ENCODE measurements at places on chromosomes 16 and 17.
A peak's percentile ranks its signal among the peaks of the same experiment; 100 is the strongest.

DNA sequence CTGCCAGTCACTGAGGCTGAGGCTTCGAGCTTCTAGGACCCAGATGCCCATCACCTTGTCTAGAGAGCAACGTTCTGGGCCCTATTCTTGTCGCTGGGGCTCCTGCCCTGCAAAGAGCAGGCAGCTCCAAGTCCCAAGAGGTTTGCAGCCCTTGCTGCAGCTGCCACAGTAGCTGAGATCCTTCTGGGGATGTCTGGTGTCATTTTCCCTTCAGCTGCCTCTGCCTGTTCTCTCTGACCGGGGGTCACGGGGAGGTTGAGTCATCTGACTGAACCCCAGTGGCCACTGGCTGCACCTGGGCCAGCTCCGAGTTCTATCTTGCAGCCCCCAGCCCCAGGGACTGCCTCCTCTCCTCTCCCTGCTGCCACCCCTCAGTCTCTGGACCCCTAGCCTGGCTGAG lies 4.9 kb downstream of the WSCD1 start:
- DNase-seq, result no peak

GRCh38 chr17:38875477-38876075 lies 5.7 kb downstream of the LASP1 start:
- DNase-seq, result no peak

GRCh38 chr16:3085868-3086595 lies 13.1 kb downstream of the ZSCAN10 start:
- DNase-seq, result no peak

DNA sequence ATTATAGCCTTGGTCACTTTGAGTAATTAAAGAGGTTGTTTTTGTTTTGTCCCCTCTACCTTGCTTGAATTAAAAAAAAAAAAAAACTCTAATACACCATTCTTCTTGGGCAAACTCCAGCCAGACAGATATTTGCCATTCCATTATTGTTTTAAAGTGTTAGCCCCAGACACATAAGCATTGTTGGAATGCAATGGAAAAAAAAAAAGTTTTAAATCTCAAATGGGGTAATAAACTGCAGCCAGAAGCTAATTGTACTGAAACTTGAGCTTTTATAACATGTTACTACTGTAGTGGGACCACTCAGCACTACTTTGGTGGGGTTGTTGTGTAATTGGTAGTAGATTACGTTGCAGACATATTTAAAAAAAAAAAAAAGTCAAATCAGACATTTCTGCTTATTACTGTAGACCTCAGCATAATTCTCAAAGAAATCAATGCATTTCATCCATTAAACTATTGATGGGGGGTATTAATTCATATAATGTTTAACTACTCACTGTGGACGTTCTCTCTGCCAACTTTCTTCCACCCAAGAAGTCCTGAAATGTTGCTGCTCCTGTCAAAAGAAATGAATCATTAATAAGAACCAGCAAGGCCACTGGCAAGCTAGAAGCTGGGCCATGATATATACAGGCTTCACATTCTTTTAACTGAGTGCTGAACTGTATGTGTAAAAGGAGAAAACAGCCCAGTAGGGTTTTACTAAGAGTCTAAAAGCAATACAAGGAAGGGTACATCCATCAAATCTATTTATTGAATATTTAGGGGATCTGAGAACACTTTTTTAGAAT lies 626.6 kb upstream of the SOX9 start:
- DNase-seq, result no peak

DNA sequence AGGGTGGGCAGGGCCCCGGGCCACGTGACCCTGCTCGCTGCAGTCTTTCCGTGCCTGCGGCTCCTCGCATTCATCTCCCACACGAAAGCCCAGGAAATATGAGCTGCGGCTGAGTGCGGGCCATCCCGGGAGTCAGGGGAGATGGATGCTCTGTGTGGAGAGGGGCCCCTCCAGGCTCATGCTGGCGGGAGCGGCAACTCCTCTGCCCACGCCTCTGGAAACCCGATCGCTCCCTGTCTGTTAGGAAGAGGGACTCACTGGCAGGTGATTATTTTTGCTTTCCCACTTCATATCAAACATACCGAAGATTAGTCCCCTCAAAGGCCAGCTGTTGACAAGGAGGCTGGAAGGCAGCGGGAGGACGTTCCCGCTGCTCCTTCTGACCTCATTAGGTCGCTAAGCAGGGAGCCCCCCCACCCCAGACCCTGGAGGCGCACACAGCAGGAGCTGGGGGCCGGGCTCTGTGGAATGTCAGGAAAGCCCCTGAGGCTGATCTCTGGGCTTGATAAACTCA lies 228.5 kb downstream of the FOXL1 start:
- DNase-seq, result no peak

GRCh38 chr17:61476476-61477203 lies 24.4 kb downstream of the TBX4 start:
- DNase-seq, result no peak

- DNase-seq, result no peak
Observed at GRCh38 chr17:32806646-32807045, 70.3 kb downstream of the MYO1D start.

GRCh38 chr17:57675427-57676387 lies 69.4 kb downstream of the CCDC182 start:
- no peak for DNase-seq

DNA sequence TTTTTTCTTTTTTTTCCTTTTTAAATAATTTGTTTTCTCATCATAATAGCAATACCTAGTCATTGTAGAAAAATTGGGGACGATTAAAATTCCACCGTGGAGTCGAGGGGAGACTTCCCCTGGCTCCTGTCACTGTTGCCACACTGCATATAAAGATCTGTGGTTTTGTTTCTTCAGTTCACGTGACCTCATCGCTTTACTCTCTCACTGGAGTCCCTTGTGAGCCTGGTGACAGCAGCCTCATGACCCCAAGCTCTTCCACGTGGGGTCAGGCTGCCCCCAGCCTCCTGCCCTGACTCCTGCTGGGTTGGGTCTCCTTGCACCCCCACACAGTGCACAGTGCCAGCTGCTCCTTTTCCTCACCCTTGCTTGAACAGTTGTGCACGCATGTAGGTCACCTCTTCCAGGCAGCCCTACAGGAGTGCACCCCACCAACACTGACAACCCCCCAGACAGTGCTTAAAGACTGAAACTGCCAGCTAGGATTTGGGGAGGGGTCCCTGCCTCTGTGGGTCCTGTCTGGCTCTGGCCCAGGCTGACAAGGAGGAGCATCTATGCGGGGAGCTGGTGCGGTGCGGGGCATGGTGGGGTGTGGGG lies 7.3 kb upstream of the METRNL start:
- no peak for DNase-seq

GRCh38 chr17:44904001-44904984 lies 5.0 kb upstream of the EFTUD2 start:
- no peak for DNase-seq

- DNase-seq, result no peak
Observed at GRCh38 chr16:78227855-78228254, 128.4 kb downstream of the WWOX start.

DNA sequence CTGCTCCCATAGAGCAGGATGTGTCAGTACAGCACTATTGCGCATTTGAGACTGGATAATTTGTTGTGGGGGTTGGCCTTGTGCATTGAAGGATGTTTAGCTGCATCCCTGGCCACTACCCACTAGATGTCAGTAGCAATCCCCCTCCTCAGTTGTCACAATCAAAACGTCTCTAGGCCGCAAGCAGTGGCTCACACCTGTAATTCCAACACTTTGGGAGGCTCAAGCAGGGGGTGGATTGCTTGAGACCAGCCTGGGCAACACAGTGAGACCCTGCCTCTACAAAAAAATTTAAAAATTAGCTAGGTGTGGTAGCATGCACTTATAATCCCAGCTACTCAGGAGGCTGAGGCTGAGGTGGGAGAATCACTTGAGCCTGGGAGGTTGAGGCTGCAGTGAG lies 48.4 kb downstream of the CENPV start:
- no peak for DNase-seq

DNA sequence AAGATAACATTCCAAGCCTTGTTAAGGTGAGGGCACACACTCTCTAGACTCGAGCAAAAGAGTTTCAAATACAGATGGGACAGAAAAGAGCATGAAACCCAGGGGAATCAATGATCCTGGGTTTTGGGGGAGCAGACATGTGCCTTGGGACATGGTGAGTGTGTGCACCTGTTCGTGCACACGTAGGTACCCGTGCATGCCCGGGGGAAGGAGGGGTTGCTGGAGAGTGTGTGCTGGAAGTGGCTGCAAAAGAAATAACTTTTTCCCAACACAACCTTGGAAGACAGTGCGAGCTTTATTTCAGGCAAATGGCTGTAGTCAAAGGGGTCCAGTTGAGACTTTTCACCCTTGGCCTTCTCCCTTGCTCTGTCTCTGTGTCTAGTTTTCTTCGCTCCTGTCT lies 62.6 kb downstream of the C16orf78 start:
- DNase-seq, result no peak

DNA sequence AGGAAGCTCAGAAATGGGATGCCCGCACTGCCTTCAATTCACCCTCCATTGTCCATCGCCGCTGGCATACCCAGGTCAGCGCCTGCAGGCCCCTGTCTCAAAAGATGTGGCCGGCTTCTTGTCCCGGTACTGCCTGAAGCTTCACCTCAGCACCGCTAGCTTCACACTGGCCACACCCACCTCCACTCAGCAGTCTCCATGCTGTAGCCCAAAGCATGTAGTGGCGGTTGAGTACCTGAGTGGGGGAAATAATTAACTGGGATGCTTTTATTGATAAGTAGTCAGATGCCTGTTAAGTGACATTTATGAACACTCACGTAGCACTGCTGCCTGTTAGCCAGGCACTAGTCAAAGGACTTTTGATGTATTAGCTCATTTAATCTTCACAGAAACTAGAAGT lies 143.2 kb downstream of the RPTOR start:
- no peak for DNase-seq

DNA sequence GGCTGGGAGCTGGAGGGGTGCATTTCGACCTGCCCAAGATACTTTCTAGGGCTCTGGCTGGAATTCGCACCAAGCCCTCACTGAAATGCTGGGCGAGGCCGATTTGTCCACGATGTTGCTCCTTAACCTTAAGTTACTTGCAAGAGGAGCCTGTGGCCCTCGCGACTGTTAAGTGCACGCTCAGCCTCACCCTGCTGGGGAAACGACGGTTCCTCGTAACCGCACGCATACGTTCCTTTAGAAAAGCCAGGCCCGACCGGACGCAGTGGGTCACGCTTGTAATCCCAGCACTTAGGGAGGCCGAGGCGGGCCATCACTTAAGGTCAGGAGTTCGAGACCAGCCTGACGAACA lies 607 bp upstream of the NCOR1 start:
- DNase-seq, result peak; percentile 31

GRCh38 chr16:85461022-85461813 lies 151.9 kb upstream of the GSE1 start:
- DNase-seq, result no peak

DNA sequence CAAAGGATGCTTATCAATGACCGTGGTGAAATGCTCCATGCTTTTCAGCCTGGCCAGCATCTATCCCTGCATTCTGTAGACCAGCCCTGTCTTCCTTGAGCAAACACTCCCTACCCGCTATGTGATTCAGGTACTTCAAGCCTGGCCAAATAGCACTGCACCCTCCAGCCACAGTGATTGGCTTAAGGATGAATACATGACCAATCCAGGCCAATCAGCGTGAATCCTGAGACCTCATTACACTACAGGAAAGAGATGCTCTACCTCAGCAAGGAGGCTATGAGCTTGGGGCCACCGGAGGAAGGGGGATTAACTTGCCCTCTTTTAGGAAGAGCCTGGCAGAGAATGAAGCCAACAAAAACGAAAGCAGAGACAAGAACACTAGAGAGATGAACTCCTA lies 162.5 kb downstream of the ZNF423 start:
- no peak for DNase-seq

DNA sequence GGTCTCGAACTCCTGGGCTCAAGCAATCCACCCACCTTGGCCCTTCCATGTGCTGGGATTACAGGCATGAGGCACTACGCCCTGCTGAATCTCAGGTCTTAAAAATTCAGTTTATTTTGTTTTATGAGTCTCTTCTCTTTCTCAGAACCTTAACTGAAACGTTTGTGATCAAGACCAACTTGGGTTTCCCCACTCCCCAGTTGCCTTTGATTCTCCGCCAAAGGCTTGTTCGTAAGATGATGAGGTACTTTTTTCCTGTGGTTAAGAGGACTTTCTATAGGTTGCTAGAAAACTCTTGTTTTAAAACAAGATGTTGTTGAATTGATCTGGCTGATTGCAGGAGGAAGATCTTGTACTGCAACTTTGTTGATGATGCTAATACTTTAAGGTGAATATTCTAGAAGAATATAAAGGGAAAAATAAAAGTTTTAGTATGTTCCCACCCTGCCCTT lies 11.7 kb downstream of the ABCC1 start:
- no peak for DNase-seq

DNA sequence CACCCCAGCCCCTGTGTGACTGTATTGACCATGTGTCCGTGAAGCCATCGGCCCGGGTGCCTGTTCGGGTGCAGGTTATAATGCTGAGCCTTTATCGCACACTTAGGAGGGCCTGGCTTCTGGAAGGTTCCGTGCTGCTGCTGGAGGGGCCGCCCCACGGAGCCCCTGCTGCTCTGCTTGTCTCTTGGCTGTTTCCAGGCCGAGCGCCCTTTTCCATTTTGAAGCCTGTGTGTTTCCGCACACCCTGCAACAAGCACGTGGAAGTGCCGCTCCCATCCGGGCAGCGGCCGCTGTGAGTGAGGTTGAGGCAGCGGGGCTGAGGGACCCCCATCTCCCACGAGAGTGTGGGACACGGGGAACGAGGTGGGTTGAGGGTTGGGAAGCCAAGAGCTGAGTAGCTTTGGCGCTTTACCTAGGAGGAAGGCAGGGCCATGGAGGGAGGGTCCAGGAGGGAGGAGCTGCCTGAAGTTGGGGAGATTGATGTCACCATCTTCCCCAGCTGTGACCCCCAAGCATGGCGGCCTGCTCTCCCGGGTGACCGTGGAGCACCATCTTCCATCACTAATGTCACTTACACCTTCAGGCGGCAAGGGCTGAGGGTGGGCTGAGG lies 200.1 kb upstream of the GSE1 start:
- DNase-seq, result no peak

GRCh38 chr17:2929881-2930533 lies 133.4 kb downstream of the OR1D5 start:
- DNase-seq, result no peak

- DNase-seq, result no peak
Observed at GRCh38 chr16:84281074-84281473, 13.6 kb upstream of the WFDC1 start.

- DNase-seq, result no peak
Observed at GRCh38 chr16:28171816-28172215, 39.9 kb downstream of the XPO6 start.

GRCh38 chr16:50478773-50479149 lies 69.4 kb upstream of the NKD1 start:
- DNase-seq, result no peak

- DNase-seq, result no peak
Observed at GRCh38 chr17:28333083-28333746, 2.1 kb downstream of the IFT20 start.

DNA sequence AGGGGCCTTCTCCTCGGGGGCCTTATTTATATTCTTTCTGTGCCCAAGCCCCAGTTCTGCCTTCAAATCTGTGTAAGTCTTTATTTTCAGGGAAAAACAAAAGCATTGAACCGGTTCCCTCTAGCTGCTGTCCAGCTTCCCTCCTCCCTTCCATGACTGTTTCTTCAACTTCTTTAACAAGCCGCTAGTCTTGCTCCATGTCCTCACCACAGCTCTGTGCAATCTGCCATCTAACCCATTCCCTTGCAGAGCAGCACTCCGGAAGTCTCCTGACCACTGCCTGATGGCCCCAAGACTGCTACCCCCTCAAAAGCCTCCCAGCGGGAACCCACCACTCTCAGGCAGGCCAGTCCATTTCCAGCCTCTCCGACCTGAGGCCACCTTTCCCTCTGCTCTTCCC lies 16.9 kb downstream of the EMC8 start:
- no peak for DNase-seq

GRCh38 chr17:81202318-81202717 lies 20.4 kb downstream of the CEP131 start:
- no peak for DNase-seq

- no peak for DNase-seq
Observed at GRCh38 chr16:6343157-6343556, 989.5 kb upstream of the RBFOX1 start.

Data from head of caudate nucleus (tissue), 42 donors.